Right renal cortex interstitium (tissue), 3 donors: ENCODE measurements at places on chromosomes 2 and 18.

GRCh38 chr2:39534095-39534711 is 97.1 kb upstream of the MAP4K3 start:
- no peak for DNase-seq

DNA sequence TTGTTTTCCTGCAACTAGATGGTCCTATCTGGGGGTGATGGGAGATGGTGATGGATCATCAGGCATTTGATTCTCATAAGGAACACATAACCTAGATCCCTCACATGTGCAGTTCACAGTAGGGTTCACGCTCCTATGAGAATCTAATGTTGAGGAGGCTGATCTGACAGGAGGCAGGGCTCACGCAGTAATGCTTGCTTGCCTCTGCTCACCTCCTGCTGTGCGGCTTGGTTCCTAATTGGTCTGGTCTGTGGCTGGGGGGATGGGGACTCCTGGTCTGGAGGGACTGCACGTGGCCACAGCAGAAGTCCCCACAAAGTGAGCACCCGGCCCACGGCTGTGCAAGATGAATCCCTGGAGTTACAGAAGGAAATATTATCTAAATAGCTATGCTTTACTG is 11.3 kb downstream of the MC5R start:
- DNase-seq, result no peak

DNA sequence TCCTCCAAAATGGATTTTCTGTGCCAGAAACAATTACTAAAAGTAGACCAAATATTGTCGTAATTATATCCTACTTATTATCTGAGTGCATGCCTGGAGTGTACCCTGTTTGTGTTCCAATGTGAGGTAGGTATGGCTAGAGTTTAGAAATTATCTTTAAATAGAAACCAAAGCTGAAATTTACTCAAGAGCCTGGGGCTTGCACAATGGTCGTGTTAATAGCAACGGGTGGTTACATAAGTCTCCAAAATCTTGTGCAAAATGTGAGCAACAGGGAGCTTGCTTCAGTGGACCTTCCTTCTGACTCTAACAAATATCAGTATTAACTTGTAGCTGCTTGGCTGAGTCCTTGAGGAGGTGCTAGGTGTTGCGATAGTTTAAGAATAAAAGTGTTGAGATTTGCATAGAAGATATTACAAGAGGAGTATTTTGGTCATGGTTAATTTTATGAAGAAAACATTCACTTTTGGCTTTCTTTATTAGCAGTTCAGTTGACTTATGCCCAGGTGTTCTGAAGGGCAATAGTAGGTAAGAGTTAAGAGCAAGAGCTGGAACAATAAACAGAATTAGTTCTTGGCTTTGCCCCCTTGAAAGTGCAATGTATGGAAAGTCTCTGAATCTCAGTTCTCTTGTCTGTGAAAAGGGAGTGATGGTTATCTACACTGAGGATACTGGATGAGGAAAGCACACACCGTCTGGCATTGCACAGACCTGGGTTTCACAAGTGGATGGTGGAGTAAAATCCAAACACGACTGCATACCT is 4.6 kb downstream of the CXCR4 start:
- no peak for DNase-seq

- no peak for DNase-seq
Measured at GRCh38 chr2:194304191-194304590, 1352.8 kb upstream of the SLC39A10 start.

DNA sequence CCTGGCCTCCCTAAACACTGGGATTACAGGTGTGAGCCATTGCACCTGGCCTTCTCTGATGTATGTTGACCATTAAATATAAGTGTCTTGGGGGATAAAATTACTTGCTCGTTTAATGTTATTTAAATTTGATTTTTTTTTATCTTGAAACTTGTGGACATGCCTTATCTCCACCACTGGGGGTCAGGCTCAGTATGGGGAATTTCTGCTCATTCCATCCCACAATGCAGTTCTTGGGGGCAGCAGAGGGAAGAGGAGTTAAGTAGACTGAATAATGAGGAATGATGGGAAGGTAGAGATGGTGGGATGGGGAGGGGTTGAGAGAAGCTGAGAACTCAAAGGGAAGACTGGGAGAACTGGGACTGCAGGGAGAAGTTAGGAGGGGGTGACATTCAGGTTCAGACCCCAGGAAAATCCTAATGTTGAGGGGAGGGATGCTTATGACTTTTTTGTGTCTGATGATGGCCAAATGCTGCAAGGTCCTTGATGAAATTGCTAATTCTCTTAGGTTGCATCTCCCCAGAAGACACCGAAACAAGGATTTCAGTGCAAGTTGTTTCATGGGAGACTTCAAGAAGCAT is 174.2 kb downstream of the MIB1 start:
- no peak for DNase-seq
